Activated naive CD4-positive, alpha-beta T cell treated with anti-CD3 and anti-CD28 coated beads for 36 hours (primary cell): ENCODE measurements at places on chromosomes 4 and X. TPM values are rescaled to one million over a fixed set of nuclear protein-coding genes. Genes with fewer than 3 reads are reported as not detected.

Gene TMEM271
- total RNA-seq = not detected

Gene RTL3
- not detected for total RNA-seq

DNA sequence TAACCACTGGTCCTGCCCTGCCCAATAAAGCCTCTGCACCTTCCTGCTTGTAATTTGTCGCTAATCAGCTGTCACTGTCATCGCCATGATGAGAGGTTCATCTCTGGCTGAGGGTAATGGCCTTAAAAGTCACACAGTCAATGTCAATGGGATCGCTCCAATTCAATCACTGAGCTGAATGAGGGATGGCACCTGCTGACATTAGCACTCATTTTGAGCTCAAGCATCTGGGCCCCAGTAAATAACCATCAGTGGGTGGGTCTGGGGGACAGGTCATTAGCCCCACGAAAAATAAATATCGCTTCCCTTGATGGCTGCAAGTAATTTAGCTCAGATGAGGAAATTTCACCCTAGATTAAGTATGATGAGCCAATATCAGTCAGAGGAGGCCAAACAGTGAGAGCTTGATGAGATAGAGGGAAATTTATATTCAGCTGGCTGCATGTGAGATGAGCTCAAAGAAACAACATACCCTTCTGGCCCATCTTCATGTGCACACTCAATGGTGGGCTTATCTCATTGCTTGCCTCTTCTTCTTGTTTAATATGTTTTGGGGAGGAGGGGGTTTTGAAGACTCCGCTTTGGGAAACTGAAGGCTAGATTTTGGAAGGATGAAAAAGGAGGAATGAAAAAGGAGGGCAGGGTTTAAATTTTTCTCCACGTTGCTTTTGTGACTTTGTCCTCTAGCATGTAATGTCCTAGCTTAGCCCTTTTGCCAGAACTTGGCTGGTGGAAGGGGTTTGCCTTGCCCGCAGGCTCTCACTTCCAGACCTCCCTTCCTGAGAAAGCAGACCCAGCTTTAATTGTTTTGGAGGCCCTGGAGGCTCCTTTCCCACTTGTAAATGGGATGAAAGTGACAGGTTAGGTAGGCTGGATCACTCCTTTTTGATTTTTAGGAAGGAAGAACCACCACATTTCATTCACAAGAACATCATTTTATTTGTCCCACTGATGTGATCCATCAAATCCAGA is 84.8 kb upstream of the PAQR3 start:
- no peak for DNase-seq

GRCh38 chr4:14117575-14118238 is 490.2 kb upstream of the BOD1L1 start:
- no peak for DNase-seq

DNA sequence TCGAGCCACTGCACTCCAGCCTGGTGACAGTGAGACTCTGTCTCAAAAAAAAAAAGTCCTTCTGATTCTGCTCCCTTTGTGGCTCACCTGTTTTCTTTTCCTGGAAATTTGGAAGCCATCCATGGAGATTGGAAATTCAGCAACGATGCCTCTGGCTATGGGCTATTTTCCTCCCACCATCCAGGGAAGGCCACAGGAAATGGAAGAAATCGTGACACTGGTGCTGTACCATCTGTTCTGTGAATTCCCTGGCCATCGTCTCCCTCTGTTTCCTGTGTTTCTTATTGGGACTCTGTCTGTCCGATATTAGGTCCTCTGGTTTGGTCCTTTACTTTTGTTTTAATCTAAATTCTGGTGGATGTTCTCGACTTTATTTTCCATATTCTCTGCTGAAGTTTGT is 29.4 kb upstream of the ADRA2C start:
- no peak for DNase-seq

GRCh38 chr4:53016099-53016820 is 154.1 kb downstream of the RASL11B start:
- no peak for DNase-seq

- no peak for DNase-seq
Observed at GRCh38 chrX:28321286-28321685, 266.0 kb upstream of the IL1RAPL1 start.

GRCh38 chr4:74095886-74096264 is 3.1 kb downstream of the CXCL2 start:
- no peak for DNase-seq

Gene PSAPL1
- not detected for total RNA-seq

DNA sequence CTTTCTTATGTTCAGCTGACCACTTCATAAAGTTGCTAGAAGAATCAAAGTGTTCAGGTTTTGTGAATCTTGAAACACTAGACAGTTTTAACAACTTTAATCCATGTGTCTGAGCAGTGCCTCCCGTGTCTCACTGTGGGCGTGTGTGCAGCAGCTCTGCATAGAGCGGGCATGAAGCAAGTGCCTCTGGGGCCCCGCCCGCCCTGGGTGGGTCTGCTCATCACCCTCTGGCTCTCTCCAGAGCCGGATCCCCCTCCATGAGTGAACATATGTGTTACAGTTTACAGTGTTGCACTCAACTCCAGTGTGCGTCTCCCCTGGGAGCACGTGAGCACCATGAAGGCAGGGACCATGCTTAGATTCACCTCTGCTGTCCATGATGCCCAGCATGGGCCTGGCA is 37.6 kb upstream of the CRMP1 start:
- DNase-seq = no peak

- DNase-seq = no peak
Observed at GRCh38 chrX:117095393-117095792, 632.6 kb upstream of the CT83 start.

DNA sequence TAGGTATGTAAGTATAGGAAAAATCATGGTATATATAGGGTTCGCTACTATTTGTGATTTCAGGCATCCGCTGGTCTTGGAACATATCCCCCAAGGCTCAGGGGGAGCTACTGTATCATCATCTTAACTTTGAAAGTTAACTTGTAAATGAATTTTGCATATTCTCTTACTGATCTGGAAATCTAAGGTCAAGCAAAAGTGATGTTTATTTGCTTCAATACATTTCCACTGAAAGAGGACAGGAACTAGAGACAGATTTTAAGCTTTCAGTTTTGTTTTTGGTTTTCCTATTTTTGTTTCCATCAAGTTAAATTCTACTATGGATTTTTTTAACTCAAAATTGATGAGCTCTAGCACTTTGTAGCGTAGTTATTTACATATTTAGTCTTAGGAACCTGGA is 56.2 kb downstream of the NAF1 start:
- no peak for DNase-seq

Gene AFF1
- 50.6 TPM for total RNA-seq

- no peak for DNase-seq
Observed at GRCh38 chrX:64187762-64188150, 17.8 kb downstream of the AMER1 start.

DNA sequence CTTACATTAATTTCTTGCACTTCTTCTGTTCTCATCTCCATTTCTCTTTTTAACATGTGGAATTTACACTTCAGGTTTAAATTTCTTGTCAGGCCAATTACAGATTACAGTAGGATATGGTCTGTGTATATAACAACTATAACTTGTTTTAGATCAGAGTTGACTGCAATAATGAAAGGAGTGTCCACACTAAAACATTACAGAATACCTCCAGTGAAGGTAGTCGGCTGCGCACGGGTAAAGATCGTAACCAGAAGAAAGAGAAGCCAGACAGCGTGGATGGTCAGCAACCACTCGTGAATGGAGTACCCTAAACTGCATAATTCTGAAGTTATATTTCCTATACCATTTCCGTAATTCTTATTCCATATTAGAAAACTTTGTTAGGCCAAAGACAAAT is 32.6 kb upstream of the FMR1NB start:
- no peak for DNase-seq

Gene TADA2B
- total RNA-seq = 8.2 TPM

Gene CLCN4
- not detected for total RNA-seq

DNA sequence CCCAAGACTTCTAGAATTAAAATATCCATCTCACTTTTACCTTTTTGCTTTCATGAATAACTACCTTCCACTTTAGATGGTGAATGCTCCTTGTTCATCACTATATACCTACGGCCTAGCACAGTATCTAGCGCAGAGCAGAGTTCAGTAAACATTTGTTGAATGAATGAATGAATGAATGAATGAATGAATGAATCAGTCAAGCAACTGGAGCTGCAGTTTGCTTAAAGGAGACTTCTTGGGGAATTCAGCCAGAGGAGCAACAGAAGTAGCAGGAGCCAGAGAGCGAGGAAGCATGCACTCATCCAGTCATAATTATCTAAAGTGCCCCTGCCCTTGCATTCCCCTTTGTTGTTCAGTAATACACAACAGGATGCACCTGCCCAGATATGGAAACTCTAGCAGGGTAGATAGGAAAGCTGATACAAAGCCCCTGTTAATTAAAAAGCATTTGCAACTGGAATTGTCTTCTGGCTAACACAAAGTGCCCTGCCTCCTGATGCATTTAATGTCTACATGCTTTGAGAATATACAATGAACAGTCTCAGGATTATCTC is 103.0 kb upstream of the MBNL3 start:
- DNase-seq = no peak

DNA sequence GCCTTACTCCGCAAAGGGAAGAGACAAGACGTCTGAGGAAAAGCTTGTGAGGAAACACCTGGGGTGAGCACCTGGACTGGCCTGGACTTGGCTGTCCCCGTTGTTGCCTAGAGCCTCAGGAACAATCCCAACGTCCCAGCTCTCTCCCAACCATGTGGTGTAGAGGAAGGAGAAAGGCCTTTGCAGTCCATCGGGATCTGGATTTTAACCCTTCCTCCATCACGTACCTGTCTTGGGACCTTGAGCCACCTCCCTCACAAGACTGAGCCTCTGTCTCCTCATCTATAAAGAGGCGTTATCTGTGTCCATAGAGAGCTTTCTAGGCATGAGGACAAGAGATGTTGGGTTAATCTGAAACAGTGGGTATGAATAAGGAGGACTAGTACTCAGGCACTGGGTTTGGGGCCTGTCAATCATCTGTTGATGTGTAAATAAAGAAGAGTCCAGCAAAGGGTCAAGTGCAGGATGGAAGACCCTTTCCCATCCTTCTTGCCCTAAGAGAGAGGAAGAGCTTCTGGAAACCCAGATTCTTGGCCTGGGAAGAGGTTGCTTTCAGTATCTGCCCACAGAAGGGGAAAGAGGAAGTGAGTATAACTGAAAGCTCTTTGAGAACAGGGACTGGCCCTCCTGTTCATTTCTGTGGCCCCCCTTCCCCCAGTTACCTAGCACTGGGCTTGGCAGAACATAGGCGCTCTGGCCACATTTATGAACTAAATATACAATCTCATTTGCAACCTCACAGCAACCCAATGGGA is 137.1 kb downstream of the PJA1 start:
- DNase-seq = peak; percentile 13

GRCh38 chr4:102444752-102445151 is 56.4 kb upstream of the NFKB1 start:
- no peak for DNase-seq

Gene MTMR8
- 6.4 TPM for total RNA-seq

DNA sequence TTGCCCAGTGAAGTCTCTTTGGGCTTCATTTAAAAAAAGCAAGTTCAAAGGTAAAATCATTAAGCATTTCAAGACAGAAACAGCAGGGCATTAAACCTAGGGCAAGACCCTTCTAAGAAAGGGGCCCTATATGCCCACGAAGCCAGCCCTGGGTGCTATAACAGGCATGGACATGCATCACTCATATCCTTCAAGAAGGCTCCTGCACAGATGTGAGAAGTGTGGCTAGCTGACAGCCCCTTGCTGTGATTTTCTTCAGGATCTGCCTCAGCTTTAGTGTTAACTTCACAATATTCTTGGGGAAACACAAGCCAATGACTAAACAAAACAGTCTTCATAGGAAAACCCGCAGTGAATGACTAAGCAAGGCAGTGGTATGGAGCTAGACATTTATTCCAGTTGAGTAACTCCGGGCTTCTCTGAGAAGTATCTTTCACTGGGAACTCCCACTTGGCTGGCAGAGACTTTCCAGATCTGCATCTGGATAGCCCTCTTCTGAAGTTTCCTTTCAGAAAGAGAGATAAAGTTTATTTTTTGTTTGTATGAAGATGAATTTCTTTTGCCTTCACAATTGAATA is 11.9 kb upstream of the MAOA start:
- no peak for DNase-seq

Gene DUX4
- not detected for total RNA-seq

DNA sequence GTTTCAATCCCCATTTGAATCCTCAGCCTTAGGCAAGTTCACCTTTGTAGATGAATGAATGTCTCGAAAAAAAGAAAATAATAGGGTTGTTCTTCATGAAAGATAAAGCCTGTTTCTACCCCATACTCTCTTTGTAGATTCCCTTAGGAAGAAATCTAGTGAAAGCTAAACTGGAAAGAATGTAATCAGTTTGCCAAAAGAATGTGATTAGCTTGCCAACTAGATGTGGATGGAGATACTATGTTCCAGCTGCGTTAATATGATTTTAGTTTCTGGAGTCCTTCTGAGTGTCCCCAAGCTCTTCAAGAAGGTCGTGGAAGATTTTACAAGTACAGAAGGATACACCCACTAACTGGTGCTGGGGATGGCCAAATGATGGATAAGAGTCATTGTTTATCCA is 162.3 kb upstream of the EDNRA start:
- no peak for DNase-seq

- DNase-seq = no peak
Observed at GRCh38 chr4:24765376-24765988, 29.9 kb upstream of the SOD3 start.

Gene XAGE2
- not detected for total RNA-seq

DNA sequence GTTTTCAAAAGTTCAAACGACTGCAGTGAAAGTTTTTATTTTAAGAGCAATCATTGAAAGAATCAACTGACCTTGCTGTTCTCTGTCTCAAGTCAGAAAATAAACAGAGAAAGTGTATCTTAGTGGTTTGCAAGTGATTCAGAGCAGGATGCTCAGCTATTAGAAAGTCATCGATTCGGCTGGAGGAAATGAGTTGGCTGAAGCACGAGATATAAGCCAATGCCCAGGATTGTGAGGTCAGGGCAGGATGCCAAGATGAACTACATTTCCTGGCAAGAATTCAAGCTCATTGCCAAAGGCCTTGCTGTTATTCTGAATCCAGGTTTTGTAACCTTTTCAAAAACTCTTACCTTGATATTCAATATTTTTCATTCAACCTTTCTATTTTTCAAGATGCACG is 541.4 kb upstream of the BOD1L1 start:
- DNase-seq = peak; percentile 22

- DNase-seq = no peak
Observed at GRCh38 chrX:109327251-109327650, 154.6 kb downstream of the GUCY2F start.

Gene PPP4R3C
- not detected for total RNA-seq

DNA sequence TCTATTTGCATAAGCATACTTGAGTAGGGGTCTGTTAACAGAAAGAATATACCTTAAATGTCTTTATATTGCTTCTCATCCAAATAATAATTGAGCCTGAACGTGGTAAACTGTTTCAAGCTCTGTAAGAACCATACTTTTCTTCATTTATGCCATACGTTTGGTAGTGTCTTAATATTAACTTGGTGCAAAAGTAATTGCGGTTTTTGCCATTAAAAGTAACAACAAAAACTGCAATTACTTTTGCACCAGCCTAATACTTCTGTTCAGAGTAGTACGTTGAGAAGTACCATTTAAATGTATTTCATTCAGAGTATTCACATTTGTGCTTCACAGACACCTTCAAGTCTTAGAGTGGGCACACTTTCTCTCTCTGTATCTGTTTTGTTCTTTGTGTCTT is 60.5 kb downstream of the DDIT4L start:
- no peak for DNase-seq
